ENCODE measurements at places on chromosomes 5 and 9.

DNA sequence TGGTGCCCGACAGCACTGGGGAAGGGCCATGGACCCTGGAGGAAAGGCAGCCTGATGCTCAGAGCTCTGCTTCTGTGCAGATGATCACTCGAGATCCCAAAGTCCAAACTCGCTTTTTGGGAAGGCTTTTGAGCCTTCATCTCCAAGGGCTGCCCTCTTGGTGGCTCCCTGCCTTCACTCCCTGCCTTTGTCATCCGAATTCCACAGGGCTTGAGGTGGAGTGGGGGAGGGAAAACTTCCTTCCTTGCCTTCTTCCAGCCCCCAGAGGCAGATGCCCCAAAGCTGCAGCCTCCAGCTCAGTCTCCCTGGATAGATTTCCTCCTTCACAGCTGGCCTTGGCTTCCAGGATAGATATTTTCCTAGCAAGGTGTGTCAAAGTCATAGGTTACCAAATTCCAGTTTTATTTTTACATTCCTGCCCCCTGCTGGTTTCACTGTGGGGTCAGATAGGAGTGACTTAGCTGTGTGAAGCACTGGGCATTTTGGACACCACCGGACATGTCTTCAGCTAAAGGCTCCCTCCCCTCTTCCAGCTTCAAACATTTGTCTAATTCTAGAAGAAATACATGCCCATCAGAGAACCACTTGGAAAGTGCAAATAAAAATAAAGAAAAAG is 268.2 kb downstream of the HSPA4 start:
- DNase-seq = no peak

- DNase-seq = no peak
These were observed 63.2 kb downstream of the PAM start for GRCh38 chr5:102818345-102818744.

- no peak for DNase-seq
These were observed 9.3 kb upstream of the TNC start for GRCh38 chr9:115127191-115127817.

DNA sequence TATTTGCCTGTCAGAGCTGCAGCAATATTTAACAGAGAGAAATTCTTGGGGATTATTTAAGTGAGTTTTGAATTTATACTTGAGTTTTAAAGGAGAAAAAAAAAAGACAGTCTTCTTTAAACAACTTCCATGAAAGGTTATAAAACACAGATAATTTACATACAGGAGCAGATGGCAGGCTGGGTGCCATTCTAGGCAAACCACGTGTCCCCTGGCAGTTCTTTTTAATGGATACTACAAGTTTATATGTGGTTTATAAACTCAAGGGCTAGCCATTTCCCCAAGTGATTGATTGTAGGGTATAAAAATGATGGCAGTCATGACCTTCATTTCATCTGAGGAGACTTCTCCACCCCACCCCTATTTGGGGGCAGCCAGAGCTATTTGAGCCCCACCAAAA is 166.6 kb downstream of the FSTL4 start:
- DNase-seq = no peak

DNA sequence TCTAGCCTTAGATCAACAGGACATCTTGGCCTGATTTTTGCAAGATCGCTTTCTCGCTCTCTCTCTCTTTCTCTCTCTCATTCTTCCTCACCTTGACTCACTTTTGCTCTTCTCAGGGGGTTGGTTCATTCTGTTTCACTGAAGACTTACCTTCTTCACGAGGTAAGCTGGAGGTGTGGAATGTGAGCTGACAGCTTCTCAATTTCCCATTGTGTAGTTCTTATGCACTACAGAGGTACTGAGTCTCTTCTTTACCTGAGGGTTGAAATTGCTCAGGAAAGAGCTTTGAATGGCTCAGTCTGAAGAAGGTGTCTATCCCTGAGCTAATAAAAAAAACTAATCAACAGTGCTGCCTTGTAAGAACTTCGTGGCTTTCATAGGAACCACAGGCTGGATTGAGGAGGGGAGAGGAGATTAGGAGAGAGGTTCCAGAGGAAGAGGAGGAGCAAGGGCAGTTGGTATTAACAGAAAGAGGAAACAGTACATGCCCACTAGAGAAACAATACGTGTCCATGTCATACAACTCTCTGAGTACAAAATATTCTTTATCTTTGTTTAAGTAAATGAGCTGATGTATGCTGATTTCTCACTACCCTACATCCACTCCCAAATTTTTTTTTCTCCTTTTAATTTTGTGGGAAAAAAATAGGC is 192.2 kb downstream of the TMEM167A start:
- DNase-seq = no peak

- no peak for DNase-seq
These were observed 714.0 kb downstream of the SEMA5A start for GRCh38 chr5:8831854-8832253.

- DNase-seq = no peak
These were observed 1.3 kb downstream of the LVRN start for GRCh38 chr5:115963566-115963965.

DNA sequence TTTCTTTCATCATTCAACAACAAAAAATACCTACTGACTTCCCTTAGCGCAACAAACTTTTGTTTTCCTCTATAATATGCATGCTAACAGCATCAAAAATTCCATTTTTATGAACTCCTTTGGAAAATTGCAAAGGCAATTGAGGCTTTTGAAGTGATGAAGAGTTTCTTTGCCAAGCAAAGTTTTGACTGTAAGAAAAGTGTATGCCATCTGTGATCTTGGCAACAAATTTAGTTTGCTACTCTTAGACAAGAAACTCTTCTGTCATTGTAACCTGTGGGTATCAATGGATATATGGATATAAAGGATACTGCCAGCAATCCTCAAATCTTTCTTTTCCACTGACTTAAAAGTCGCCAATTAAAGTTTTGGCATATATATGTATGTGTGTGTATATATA is 72.0 kb upstream of the GABRA1 start:
- no peak for DNase-seq

GRCh38 chr5:14250084-14250695 is 107.0 kb downstream of the TRIO start:
- DNase-seq = no peak

DNA sequence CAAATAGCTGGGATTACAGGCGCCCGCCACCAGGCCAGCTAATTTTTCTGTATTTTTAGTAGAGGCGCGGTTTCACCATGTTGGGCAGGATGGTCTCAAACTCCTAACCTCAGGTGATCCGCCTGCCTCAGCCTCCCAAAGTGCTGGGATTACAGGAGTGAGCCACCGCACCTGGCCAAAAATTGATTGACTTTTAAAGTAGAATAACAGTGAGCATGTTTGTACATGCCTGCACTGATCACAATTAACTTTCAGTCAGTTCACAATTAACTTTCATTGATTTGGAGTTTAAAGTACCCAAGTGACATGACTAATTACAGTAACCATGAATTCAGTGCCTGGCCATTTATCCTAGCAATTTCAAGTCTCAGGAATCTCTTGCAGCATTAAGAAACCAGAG is 61.3 kb downstream of the ANKH start:
- DNase-seq = no peak
